ENCODE measurements at places on chromosomes 4 and X. TPM values are rescaled to one million over a fixed set of nuclear protein-coding genes. Genes with fewer than 3 reads are reported as not detected.

The ARAP2 gene
- 1.5 TPM for total RNA-seq

The GAGE1 gene
- not detected for total RNA-seq

The MAGEA6 gene
- total RNA-seq: not detected

- peak; percentile 91 for DNase-seq
Observed at GRCh38 chr4:101367201-101367600, 19.9 kb upstream of the PPP3CA start.

The N4BP2 gene
- total RNA-seq: 15.4 TPM

GRCh38 chr4:101418466-101418865 lies 71.1 kb upstream of the PPP3CA start:
- DNase-seq: no peak

GRCh38 chrX:97268182-97268680 lies 384.5 kb downstream of the RPA4 start:
- peak; percentile 30 for DNase-seq

The PAPSS1 gene
- total RNA-seq: 62.0 TPM

The SHROOM3 gene
- total RNA-seq: 18.0 TPM

GRCh38 chr4:55079451-55080173 lies 45.8 kb downstream of the KDR start:
- peak; percentile 20 for DNase-seq

- no peak for DNase-seq
Observed at GRCh38 chr4:147303174-147303872, 177.6 kb upstream of the EDNRA start.

GRCh38 chr4:52939325-52939724 lies 77.2 kb downstream of the RASL11B start:
- DNase-seq: no peak

DNA sequence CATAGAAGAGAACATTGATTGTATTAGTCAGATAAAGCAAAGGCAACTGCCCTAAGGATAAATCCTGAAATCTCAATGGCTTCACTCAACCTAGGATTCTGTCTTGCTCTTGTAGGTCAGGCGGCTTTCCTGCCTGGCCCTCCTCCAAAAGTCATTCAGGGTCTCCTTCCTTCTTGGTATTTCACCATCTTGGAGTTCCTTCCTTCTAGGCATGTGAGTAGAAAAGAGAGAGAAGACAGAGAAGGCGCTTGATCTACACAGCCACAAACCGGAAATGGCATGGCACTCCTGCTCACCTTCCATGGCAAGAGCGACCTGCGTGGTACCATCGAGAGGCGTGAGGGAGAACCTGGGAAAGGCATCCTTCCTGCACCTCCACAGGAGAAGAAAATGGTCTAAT lies 45.3 kb upstream of the HELT start:
- DNase-seq: no peak

- no peak for DNase-seq
Observed at GRCh38 chr4:109177096-109177810, 125.2 kb downstream of the COL25A1 start.

The NR3C2 gene
- 4.7 TPM for total RNA-seq

DNA sequence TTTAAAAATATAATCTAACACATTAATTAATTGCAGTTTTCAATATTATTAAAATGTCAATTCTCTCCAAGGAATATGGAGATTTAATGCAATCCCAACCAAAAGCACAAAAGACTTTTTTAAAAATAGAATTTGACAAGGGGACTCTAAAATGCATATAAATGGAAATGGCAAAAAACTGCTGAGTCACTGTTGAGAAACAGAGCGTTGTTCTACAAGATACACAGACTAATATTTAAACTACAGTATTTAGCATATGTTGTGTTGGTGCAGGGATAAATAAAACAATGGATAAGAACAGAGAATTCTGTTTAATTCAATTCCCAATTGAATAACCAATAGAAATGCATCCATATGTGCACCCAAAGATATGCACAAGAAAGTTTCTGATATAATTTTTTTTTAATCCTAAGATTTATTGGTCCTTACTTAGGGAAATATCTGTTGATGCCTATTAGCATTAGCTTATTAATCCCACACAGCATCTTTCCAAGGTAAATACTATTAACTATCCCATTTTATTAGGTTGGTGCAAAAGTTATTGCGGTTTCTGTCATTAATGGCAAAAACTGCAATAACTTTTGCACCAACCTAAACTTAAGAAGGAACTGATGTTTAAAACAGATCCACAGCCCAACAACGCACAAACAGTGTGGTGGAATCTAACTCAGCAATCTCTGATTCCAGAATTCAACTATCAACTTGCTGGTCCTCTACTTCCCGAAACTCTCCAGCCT lies 86.8 kb upstream of the VEGFC start:
- DNase-seq: peak; percentile 71

DNA sequence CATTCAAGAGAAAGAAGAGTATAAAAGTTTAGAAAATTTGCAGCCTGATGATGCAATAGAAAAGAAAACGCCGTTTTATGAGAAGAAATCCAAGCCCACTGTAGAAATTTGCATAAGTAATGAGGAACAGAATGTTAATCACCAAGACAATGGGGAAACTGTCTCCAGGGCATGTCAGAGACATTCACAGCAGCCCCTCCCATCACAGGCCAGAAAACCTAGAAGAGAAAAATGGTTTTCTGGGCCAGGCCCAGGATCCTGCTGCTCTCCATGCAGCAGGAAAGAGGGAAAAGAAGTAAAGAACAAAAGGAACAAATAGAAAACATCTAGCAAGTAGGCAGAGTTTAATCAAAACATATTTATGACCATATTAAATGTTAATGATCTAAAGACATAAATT lies 119.0 kb downstream of the ANKRD50 start:
- DNase-seq: no peak

- DNase-seq: no peak
Observed at GRCh38 chr4:2798399-2799223, 5.7 kb downstream of the SH3BP2 start.

DNA sequence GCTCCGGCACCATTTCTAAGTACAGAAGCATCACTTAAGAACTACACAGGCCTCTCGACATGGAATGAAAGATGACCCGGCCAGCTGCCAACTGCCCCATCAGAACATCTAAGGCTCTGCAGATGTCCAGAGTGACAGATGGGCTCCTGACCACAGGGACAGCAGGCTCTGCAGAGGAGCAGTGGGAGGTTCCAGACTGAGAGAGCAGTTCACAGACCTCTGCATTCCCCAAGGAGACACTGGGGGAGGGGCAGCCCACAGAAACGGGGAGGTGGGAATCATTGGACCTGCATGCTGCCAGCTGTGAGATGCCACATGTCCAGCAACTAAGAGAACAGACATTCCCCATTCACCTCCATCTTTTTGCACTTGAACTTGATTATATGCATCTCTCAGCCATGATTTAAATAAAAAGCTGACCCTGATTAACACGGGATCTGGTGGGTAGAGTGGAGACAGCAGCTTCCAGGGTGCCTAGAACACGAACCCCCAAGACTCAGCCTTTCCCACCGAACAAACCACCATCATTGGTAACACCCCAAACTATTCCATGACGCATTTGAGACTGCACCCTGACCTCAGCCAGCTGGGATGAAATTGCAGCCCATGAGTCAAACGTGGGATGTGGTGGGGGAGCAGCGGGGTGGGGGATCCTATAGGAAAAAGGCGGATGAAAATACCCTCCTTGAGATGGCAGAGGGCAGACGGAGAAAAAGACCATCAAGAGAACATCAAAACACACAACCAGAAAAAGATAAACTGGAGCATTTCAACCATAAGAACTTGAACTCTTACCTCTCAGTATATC lies 47.2 kb downstream of the AFAP1 start:
- DNase-seq: peak; percentile 53

DNA sequence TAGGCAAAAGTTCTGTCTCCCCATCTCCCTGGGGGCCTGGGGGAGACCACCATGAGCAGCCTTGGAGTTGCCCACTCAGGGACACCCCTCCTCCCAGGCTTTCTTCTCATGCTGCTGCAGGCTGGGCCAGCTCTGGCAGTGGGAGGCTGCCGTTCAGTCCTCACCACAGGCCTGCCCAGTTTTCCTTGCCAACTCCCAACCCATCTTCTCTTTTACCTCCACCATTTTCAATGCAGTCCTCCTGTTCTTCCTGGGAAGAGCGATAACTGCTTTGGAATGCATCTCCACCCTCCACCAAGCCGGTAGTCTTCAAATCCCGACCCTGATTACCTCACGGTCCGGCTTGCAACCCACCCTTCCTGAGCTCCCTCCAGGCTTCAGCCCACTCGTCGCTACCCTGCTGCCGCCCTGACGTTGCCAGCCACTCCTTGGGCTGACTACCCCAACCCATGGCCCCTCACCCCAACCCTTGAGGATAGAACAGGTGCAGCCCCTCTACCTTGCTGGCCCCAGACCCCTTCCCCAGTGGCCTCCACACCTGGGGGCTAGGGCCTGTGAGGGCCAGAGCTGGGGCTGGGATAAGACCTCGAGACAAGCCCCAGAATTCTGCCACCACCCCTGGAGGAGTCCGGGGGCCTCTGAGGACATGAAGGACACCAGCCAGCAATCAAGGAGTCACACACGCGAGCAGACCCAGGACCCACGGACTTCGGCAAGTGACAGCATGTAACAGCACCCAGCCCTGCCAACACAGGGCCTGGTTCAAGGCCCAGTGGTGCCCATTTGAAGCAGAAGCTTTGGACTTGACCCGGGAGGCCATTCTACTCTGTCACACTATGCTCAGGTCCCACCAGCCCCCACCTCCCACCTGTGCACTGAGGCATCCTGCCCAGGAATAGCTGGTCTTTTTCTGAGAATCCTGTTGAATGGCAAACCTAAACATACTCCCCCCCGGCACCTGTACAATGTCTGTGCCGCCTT lies 9.2 kb downstream of the WDR1 start:
- peak; percentile 50 for DNase-seq

The TENM3 gene
- 6.3 TPM for total RNA-seq

- DNase-seq: no peak
Observed at GRCh38 chrX:37888010-37888409, 40.6 kb upstream of the DYNLT3 start.

DNA sequence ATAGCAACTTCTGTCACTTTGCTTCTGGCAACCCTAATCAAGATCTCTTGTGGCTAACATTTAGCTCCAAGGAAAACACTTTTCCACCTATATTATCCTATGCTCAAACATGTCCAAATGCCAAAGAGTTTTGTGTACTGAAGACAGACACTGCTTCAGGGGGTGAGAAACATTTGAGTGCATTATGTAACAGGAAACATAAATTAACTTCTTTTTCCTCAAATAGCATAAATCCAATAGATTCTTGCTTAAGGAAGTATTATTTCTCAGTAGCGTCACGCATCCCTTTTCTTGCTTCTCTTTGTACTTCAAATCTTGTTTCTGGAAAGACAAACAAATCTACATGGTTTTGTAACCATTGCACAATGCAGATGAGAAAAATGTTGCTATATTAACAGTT lies 839.1 kb downstream of the GLUD2 start:
- no peak for DNase-seq

GRCh38 chr4:90403781-90404180 lies 276.6 kb downstream of the CCSER1 start:
- peak; percentile 6 for DNase-seq

GRCh38 chr4:5041699-5042098 lies 9.6 kb upstream of the STK32B start:
- no peak for DNase-seq

- DNase-seq: no peak
Observed at GRCh38 chr4:86044593-86044985, 315.3 kb downstream of the MAPK10 start.

GRCh38 chrX:108028854-108029253 lies 16.0 kb upstream of the VSIG1 start:
- DNase-seq: peak; percentile 48
